Neural crest cell (in vitro differentiated cells): ENCODE measurements at places on chromosomes 6 and 20. TPM values are rescaled to one million over a fixed set of nuclear protein-coding genes. Genes with fewer than 3 reads are reported as not detected.
A peak's percentile ranks its signal among the peaks of the same experiment; 100 is the strongest.

- DNase-seq, result peak; percentile 95
Observed at GRCh38 chr6:31958741-31959739, at the start of the genes NELFE and SKIC2. TSS of gene NELFE (minus strand) at chr6:31958971. CDS start at chr6:31958446, 525 bp downstream. TSS of gene SKIC2 (plus strand) at chr6:31959175. CDS start at chr6:31959193, 18 bp downstream.

- DNase-seq, result no peak
Observed at GRCh38 chr20:745683-746301, 22.5 kb downstream of the SLC52A3 start.

DNA sequence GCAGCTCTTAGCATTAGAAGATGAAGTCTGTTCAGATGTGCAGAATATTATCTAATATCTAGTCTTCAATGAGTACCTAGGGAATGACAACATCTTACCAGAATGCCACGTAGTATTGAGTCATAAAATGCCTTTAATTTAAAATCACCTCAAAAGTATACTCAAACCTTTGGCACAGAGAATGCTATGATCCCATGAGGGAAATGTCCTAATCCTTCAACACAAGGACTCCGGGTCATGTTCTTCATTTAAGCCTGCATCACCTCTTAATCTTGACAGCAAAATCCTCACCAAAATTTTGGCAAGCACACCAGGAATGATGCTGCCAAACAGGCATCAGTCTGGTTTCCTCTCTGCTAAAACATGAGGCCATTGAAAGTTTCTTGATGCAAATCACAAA lies 23.6 kb upstream of the MARCKS start:
- DNase-seq, result no peak

DNA sequence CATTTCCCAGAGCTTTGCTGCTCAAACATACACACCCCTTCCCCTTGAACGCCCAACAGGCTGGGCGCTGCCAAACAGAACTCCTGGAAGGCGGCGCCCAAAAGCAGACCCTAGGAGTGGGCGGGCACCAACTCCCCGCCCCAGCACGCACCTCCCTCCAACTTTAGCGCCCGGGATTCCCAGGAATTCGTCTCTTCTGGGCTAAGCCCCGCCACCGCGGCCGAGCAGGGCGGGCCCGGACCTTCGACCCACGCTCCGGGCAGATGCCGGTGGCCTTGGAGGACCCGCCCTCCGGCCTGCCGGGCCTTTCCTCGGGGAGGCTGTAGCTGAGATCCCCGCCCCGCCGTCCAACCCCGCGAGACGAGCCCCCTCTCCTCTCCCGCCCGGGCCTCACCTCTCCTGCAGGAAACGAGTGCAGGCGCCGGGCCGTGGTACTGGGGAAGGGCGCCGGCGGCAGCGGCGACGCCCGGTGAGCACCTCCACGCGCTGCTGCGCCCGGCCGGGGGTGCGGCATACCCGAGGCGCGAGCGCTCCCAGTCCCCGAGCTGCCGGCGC lies 659 bp downstream of the MCUR1 start:
- peak; percentile 63 for DNase-seq

DNA sequence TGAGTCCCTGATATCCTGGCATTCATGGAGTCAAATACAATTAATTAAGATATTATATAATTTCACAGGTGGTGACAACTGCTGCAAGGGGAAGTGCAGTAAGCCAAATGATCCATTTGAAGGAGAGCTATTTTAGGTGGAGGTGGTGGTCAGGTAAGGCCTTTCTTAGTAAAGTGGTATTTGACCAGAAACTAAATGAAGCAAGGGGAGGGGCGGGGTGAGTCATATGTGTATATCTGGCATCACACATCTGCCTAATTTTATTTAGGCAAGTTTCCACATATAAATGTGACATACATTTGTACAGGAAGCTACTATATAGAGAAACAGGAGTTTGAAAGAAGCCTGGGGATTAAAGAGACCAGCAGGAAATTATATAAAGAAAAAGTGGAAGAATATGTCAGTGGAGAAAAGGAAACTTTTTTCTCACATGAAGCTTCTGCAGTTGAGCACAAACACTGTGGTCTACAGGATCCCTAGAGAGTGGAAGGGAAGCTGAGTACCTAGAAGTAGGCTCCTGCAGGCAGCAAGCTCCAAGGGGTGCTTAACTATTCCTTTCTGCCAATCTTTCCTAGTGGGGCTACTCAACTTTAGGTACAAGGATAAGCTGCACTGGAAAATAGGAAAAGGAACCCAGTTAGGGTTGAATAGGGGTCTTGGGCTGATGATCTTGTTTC lies 99.6 kb downstream of the OGFRL1 start:
- no peak for DNase-seq

Gene CDH4
- total RNA-seq, result 7.8 and 8.9 TPM in 2 replicates

DNA sequence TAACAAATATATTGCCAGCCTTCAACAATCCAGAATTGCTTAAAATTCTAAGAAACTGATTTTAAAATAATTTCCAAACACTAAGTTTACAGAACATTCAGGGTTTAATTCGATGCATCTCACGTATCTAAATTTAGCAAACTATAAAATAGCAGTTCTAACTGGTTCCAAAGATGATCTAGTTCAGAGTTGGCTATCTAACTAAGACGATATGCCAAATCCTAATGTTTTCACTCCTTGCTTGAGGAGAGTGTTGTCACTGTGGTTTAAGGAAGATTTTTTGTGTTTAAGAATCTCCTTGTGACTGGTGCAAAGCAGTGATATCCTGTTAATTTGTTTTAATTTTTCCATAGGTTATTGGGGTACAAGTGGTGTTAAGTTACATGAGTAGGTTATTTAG lies 311.5 kb upstream of the ID4 start:
- no peak for DNase-seq

Gene HUS1B
- total RNA-seq, result 0.40 and 0.59 TPM in 2 replicates

GRCh38 chr6:4908062-4908461 lies 95.8 kb downstream of the RPP40 start:
- DNase-seq, result no peak

DNA sequence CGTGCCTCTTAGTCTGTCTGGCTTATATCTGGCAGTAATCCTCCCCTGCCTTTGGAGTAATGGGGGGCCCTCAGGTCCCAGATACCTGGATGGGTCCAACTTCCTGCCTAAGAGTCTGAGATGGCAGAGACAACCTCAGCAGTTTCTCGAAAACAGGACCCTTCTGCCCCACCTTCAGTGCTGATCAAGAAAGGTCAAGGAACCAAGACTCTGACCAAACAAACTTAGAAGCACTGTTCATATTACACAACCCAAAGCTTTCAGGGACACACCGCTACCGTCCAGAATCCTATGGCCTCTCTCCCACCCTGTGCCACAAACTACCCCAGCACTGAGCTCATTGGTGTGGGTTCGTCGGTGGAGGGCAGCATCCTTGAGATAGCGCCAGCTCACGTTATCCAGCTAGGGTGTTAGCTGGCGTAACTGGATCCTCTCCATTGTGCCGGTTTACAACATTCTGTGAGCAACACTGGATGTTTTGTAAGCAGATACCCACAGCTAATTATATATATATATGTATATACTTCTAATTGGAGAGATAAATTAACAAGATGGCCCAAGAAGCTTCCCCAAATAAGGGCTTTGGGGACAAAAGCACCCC lies 7.6 kb upstream of the TMC2 start:
- DNase-seq, result no peak

DNA sequence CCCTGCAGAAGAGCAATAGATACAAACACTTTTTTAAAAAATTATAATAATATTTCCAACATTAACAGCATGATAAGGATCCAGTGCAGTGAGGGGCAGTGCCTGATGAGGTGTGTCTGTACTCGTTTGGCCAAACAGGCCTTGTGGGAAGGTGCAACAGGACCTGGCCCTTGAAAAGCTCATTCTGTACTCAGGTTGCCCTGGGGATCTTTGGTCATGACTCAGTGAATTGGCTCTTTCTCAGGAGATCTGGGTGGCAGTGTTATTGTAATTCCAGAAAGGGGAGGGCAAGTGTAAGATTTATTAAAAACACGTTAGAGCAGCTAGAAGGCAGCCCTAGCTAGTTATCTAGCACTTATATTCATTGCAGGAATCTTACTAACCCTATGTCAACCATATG lies 2.9 kb upstream of the SPINT3 start:
- DNase-seq, result no peak

- no peak for DNase-seq
Observed at GRCh38 chr6:159645640-159646039, 47.4 kb downstream of the SOD2 start.

Gene CTSZ
- 22.7 and 23.6 TPM in 2 replicates for total RNA-seq

DNA sequence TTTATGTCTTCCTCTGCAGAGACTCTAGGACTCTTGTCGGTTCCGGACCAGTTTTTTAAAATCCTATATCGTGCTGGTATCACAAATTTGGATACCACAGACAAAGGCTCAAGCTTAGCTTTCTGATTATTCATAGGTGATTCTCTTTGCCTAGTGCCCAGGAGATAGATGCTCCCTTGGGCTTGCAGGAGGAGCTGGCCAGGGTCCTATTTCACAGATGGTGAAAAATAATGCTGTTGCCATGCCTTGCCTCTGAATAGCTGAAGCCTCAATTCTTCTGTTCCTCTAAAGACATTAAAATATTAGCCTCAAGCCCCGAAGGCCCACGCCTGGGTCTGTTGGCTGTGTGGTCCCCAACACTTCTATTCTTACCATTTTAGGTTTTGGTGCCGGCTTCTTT lies 123.9 kb upstream of the BACH2 start:
- DNase-seq, result no peak

DNA sequence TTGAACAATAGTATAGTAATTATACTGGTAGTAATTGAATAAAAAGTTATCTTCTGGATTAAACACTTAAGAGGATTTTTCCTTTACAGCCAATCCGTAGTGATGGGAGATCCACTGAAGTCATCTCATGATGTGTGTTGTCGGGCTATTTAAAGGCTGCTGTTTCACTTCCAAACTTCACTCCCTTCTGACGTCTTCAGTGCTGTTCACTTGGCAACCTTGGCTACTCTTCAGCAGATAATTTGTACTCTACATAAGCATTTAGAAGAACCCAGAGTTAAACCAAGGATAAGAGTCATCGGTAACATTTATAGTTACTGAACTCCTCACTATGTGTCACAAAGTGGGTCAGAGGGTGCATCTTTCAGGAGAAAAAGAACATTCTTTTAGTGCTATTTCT lies 179.1 kb upstream of the EYA4 start:
- DNase-seq, result no peak

Gene C6orf132
- 0.14 and 0.26 TPM in 2 replicates for total RNA-seq

- peak; percentile 77 for DNase-seq
Observed at GRCh38 chr20:32189691-32190615, 17.6 kb downstream of the PLAGL2 start.

Gene FBXL4
- total RNA-seq, result 9.5 and 10.2 TPM in 2 replicates

Gene SLC35D3
- total RNA-seq, result not detected in 2 replicates

- DNase-seq, result no peak
Observed at GRCh38 chr6:163398815-163399214, 15.7 kb upstream of the QKI start.

DNA sequence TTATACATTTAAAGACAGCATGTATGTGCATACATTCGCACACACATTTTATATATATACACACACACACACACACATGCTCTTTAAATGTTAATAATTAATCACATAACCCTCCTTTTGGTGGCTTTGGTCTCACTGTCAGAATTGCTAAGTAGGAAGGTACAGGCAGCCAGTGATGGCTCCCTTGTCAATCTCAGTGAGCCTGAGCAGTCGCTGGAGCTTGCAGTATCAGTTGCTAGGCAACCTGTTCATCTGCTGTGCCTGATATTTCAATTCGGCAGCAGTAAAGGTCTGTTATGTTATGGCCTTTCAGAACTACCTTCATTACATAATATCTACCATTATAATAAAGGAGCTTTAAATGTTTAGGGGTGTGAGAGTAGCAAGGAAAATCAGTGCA lies 374.3 kb downstream of the LMBRD1 start:
- DNase-seq, result no peak

Gene HFE
- 1.7 and 2.4 TPM in 2 replicates for total RNA-seq

DNA sequence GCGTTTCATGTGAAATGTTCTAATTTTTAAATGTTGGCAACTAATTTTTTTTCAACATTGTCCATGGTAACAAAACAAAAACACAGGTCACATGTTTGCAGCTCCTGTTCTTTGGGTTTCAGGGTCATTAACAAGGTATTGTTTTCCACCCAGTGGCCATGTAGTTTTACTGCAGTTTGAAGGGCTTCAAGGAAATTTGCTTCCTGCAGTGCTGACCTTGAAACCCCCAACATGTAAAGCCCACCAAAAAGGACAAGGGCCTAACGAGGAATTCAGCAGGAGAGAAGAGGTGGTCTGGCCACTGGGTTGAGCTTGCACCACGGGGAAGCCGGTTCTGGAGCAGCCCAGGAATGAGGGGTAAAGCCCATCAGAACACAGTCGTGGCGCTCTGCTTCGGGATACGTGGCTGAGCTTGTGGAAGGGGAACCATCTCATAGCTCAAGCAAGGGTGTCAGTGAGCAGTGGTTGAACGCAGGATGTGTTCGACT lies 13.9 kb upstream of the KLHL31 start:
- no peak for DNase-seq

DNA sequence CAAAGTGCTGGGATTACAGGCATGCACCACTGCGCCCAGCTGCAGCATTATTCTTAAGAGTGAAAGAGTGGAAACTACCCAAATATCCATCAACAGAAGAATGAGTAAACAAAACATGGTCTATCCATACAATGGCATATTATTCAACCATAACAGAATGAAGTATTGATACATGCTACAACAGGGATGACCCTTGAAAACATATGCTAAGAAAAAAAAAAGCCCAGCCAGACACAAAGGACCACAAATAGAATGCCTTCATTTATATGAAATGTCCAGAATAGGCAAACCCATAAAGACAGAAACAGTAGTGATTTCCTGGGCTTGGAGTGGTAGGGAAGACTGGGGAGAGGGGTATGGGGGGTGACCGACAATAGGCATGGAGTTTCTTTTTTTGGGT lies 7.1 kb downstream of the TUBB2B start:
- DNase-seq, result no peak

Gene EEF1A1
- 11,869 and 11,975 TPM in 2 replicates for total RNA-seq

GRCh38 chr6:94052749-94053148 lies 633.4 kb upstream of the EPHA7 start:
- DNase-seq, result no peak

DNA sequence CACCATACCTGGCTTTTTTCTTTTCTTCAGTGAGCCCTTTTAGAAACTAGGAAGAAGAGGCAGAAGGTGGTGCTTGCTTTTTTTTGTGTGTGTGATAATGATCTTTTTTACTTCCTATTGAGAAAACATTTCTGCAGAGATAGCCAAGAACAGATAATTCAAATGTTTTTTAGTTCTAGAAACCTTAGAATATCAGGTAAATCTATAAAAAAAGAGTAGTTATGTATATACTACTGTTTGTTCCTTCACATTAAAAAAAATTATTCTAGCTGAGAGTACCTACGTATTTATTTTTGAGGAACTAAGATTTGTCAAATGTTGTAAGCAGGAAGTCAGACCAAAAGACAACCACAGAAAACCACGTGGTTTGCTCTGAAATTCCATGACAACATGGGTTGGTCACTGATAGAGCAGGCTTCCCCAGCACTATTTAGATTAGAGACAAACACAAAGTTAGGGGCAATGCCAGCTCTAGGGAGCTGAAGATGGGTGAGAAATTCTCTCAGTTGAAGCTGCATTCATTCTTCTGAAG lies 12.8 kb downstream of the STK4 start:
- no peak for DNase-seq

Gene CASS4
- 0.14 and 0.16 TPM in 2 replicates for total RNA-seq

- no peak for DNase-seq
Observed at GRCh38 chr6:36593569-36594028, 563 bp upstream of the SRSF3 start.

- DNase-seq, result no peak
Observed at GRCh38 chr20:57688864-57689263, 21.0 kb downstream of the PMEPA1 start.

Gene COL9A3
- 3.8 and 4.6 TPM in 2 replicates for total RNA-seq

Gene COL12A1
- 50.2 and 51.1 TPM in 2 replicates for total RNA-seq
